ENCODE measurements at places on chromosomes 3 and 15.

DNA sequence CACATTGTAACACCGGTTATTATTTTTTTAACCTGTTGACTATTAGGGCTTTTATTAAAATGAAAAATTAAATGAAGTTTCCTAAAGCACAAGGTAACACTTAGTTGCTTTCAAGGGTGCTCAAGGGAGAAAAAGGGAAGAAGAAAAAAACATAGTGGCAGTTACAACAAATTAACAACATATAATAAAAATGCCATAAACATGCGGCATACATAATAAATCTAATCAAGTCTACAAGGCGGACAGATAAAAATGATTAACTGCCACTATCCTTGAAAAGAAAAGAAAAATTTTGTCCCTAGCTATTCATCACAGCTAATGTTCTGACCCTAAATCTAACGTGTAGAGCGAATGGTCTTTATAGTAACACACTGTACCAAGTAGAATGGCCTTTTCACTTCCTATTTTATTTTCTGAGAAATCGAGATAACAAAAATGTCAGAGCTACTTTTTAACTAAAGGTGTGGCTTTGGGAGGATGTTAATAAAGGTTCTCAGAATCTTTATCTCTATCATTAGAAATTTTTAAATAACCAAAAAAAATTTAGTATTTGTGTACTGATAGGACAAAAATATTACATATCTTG, 194.9 kb downstream of the FOXP1 start:
- no peak for DNase-seq

GRCh38 chr3:139227165-139227564, 116.7 kb upstream of the MRPS22 start:
- no peak for DNase-seq

DNA sequence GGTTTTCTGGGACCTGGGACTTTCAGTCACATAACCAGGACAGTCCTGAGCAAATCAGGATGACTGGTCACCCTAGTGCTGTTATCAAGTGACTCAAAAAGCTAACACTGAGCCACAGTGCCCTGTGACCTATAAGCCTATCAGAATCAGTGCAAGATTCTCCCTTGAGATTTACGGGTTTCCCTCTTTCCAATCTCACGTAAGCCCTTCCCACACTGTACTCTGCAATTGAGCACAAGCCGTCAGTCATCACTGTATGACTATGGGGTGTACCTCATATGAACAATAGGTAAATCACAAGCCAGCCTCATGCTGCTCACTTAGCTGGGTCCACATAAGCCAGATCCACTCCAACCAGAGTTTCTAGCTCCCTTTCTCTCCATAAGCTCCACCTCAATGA, 21.0 kb upstream of the CLDN18 start:
- DNase-seq = no peak

DNA sequence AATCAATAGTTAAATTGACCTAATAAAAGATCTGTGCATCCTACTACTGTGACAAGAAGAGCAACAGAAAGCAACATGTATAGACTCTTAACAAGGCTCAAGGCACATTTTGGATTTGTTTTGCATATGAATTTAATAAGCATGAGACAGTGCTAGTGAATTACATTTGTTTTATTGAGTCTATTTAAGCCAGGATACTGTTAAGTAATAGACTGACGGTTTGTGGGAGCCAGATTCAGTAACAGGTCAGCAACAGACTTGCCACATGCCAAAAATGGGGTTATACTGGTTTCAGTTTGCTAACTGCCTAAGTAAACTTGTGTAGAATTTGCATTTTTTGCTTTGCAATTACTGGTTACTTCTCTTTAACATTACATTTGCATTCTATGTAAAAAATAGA, 54.0 kb downstream of the MBNL1 start:
- no peak for DNase-seq

- no peak for DNase-seq
Measured at GRCh38 chr3:45479621-45480035, 91.3 kb downstream of the LARS2 start.

- DNase-seq = no peak
Measured at GRCh38 chr15:50187525-50187924, 5.5 kb downstream of the SLC27A2 start.

DNA sequence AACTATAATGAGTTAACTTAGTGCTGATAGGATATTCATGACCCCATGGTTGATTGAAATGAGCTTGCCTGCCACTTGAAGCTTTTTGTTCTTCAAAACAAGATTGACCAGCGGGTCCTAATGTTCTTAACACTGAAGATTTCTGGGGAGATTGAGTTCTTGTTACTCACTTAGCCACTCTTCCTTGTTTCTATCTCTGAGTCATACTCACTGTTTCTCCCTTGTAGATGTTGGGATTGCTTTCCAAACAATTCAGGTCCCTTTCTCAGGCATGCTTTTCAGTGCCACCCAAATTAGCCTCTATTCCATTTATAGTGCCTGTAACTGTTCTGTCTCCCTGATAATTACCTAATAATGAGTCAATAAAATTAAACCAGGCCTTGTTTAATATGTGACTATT, 517.0 kb downstream of the SQOR start:
- no peak for DNase-seq
